ENCODE measurements at places on chromosomes 5 and 9.

GRCh38 chr9:104611213-104611612 lies 5.8 kb upstream of the OR13C2 start:
- DNase-seq: no peak

- DNase-seq: no peak
Measured at GRCh38 chr9:2800394-2801179, 43.3 kb downstream of the PUM3 start.

GRCh38 chr5:111695991-111696390 lies 61.0 kb downstream of the NREP start:
- DNase-seq: no peak

- no peak for DNase-seq
Measured at GRCh38 chr9:34519321-34520020, 3.3 kb downstream of the ENHO start.

Data from stimulated activated CD8-positive, alpha-beta memory T cell treated with anti-CD3 and anti-CD28 coated beads, Interleukin-15, amount 100 ng/mL, for 1 hour (primary cell).